ENCODE measurements at places on chromosomes 4 and X. TPM values are rescaled to one million over a fixed set of nuclear protein-coding genes. Genes with fewer than 3 reads are reported as not detected.

CSAG3 gene
- total RNA-seq = not detected

PAGE1 gene
- total RNA-seq = not detected

CXorf49 gene
- total RNA-seq = not detected

FATE1 gene
- not detected for total RNA-seq

Data from smooth muscle cell of the coronary artery (primary cell).